ENCODE measurements at places on chromosomes 12 and 14. TPM values are rescaled to one million over a fixed set of nuclear protein-coding genes. Genes with fewer than 3 reads are reported as not detected.

Gene NAA30
- 16.1 TPM for total RNA-seq

Gene AQP6
- total RNA-seq, result not detected

DNA sequence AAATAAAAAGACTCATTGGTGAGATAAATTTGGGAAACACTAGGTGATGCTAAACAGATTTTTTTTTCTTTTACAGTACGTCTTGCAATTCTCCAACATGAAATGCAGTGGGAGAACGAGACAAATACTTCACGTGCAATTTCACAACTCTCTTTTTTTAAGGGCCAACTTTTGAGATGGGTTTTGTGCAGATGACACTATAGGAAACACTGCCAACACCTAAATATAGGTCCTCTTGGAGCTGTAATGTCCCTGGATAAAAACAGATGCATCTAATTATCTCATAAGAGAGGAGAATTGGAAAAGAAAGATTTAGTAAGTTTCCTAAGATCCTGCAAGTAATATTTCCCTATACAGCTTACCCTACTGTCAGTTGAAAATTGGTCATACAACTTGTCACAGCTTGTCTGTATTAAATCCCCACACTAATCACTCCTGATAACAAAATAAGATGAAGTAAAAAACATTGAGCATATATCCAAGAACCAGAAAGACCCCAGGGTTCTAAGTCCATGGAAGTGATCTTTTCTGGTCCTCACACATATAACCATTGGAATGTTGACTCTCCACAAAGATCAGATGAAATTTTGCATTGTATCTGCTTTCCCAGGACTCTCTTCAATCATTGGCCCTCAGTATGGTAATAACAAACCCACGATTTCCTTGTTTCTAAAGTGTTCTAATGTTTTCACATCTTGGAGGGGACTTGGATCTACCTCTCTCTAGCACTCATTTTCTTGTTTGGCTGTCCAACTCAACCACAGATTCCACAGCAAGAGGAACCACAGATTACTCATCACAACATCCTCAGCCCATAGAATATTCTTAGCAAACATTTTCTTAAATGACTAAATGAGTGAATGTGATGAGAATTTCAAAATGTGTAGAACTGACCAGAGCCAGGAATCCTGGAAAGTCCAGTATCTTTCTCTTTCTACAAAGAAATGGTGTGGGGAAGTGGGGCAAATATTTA is 769.4 kb upstream of the USP15 start:
- no peak for DNase-seq

DNA sequence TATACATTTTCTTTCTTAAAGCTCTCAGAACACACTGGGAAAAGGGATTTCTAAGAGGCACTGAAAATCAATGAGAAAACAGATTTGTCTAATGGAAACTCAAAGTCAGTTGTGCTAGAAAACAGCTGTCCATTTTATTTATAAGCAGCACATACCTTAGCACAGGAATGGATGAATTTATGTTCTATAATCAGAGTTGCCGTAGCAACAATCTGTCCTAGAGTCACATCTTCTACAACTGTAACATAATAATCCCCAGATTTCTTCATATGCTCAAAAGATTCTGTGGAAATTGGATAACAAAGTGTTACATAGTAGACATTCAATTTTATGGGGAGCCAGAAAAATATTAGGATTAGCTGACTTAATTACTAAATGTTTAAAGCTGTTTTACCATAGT is 9.8 kb downstream of the GNPNAT1 start:
- DNase-seq, result peak; percentile 35

Gene NTS
- under 0.01 TPM for total RNA-seq

GRCh38 chr12:108333898-108334699 is 5.0 kb downstream of the CMKLR1 start:
- peak; percentile 46 for DNase-seq

GRCh38 chr14:104458845-104459244 is 120.7 kb upstream of the C14orf180 start:
- DNase-seq, result no peak

DNA sequence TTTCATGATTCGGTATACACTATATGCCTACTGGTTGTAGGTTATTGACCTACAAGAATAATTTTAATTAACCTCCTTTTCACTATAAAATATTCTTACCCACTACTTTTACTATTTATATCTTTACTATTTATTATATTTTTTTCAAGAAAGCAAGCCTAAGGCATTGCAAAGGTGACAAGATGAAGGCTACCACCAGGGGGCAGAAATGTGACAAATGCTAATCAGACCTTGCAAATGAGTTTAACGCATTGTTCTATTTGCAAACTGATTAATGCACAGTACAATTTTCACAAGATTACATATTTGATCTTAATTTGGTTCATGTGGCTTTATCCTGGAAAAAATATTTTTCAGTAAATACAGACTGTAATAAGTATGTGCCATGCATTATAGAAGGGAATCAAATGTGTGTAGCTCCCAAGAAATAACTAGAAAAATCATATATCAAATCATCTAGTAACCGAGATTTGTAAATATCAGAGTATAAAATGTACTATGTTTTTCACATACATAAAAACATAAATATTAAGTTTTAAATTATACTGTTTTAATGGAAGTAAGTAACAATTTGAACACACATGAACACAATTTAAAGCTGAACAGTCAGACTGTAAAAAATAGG is 107.0 kb downstream of the ADAMTS20 start:
- DNase-seq, result peak; percentile 68

- DNase-seq, result no peak
These were observed 80.5 kb downstream of the FBXW8 start for GRCh38 chr12:116990971-116991966.

Gene SLCO1C1
- 0.32 TPM for total RNA-seq

Gene KLHL33
- 0.43 TPM for total RNA-seq

Gene RESF1
- 25.8 TPM for total RNA-seq

Gene LRRC9
- under 0.01 TPM for total RNA-seq

Gene ACOT6
- total RNA-seq, result under 0.01 TPM

DNA sequence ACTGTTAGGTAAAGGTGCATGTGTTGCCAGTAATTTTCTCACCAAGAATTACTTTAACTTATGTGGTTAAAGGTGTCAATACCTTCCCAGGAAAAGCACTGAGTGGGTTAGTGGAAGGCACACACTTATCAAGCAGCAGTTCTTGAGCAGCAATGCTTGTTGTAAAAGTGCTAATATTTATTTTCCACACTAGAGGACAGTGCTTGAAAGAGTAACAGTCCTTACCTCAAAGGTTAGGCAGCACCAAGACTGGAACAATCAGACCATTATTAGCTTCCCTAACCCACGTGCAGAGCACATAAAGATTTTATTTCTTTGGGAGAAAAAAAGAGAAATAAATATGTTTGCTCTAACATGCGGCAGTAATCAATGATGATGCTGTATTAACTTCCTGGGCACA is 48.8 kb upstream of the KRR1 start:
- peak; percentile 37 for DNase-seq

Gene GYS2
- total RNA-seq, result not detected

DNA sequence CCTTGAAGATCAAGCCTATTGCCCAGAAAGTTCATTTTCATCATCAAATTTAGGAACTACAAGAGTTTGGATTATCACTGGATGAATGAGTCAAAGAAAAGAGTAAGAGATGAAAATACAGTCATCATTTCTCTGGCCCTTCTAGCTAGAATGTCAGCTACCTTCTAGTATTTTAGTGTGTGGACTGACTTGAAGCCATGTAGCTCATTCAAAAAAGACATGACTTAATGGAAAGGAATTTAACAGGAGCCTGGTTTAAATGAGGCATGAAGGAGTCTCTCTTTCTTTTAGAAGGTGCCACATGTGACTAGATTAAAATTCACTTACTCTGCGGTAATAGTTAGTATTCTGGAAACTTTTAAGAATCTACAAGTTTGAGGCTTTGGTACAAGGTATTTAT is 7.1 kb downstream of the PTHLH start:
- DNase-seq, result no peak

Gene TEAD4
- total RNA-seq, result 22.5 TPM

Gene TMTC2
- total RNA-seq, result 5.2 TPM

Gene PTPN21
- 14.2 TPM for total RNA-seq

Gene FGF23
- total RNA-seq, result not detected

GRCh38 chr14:51157012-51157411 is 62.1 kb upstream of the TRIM9 start:
- DNase-seq, result peak; percentile 20

- DNase-seq, result no peak
These were observed 13.2 kb downstream of the KCNH3 start for GRCh38 chr12:49552014-49552413.

Gene SDSL
- 5.2 TPM for total RNA-seq

DNA sequence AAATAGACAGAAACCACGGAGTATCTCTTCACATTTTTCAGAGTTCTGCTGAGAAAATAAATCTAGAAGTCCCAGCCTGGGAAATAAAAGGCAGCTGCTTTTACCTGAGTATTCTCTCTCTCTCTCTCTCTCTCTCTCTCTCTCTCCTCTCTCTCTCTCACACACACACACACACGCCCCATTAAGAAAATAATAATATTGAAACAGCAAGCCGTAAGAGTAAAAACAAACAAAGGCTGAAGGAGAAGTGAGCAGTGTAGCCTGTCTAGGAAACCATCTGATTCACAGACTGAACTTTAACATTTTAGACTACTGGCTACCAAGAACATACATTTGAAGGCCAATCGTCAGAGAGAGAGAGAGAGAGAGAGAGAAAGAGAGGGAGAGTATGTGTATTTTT is 8.4 kb downstream of the PTHLH start:
- no peak for DNase-seq

- no peak for DNase-seq
These were observed 24.1 kb upstream of the SYCP3 start for GRCh38 chr12:101763246-101763931.

- no peak for DNase-seq
These were observed 710.6 kb downstream of the SLC6A15 start for GRCh38 chr12:84201976-84202375.

GRCh38 chr12:18101043-18101442 is 11.1 kb upstream of the RERGL start:
- DNase-seq, result no peak

Gene ETFBKMT
- total RNA-seq, result 2.3 TPM

Gene TCL1B
- total RNA-seq, result not detected

Gene CDKN1B
- 53.1 TPM for total RNA-seq

DNA sequence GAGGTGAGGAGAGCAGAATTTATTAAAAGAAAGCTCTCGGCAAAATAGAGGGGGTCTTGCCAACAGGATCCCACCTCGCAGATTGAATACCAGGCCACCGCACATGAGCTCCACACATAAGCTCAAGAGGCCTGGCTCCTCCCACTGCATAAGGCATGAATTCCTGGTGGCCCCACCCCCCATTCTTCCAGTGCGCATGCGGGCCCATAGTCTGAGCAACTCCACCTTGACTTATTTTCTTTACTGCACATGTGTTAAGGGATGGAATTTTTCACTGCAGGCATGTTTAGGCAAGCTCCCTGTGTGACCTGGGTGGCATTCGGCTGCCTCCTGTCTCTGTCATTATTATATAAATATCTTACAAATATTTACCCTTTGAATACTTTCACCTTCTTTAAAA is 412.5 kb downstream of the RMST start:
- DNase-seq, result no peak

DNA sequence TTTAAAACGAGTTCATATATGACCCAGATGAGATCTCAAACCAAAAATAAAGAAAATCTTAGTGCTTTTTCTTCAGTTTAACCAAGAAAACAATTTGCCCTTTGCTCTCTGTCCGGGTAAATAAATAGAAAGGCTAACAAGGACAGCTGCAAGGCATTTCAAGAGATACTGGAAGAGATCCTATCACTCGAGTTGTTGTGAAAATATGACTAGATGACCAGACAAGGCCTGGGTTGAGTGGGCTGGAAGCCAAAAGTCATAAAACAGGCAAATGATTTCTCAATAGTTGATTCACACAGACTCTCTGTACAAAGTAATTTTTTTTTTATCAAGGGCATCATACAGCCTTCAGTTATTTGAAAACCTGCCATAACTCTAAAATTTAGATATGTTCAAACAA is 55.9 kb upstream of the AVPR1A start:
- peak; percentile 68 for DNase-seq

- no peak for DNase-seq
These were observed 34.5 kb downstream of the PRKCH start for GRCh38 chr14:61355892-61356325.

Gene AMN
- total RNA-seq, result under 0.01 TPM

DNA sequence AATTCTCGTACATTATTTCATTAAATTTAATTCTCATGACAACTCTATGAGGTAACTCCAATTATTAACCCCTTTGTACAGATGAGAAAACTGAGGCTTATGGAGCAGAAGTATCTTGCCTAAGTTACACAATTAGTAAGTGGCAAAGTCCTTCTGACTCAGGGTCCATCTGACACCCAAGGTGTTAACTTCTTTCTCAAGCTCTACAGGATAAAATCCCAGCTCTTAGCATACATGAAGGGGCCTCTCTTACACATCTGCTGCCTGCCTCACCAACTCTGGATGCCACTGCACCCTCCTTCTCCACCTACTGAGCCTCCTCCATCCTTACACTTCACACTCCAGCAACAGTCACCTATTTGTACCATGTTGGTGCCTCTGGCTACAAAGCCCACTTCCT is 4.3 kb upstream of the KRT72 start:
- no peak for DNase-seq

GRCh38 chr12:113844495-113845210 is 121.5 kb downstream of the RBM19 start:
- DNase-seq, result no peak

- DNase-seq, result peak; percentile 80
These were observed 84.6 kb upstream of the NAV3 start for GRCh38 chr12:77746096-77746495.

- peak; percentile 52 for DNase-seq
These were observed at the start of gene IGFBP6 for GRCh38 chr12:53097564-53098353. Gene IGFBP6, plus strand, starts transcription at chr12:53097667. Its CDS starts 51 bp downstream, at chr12:53097718.

DNA sequence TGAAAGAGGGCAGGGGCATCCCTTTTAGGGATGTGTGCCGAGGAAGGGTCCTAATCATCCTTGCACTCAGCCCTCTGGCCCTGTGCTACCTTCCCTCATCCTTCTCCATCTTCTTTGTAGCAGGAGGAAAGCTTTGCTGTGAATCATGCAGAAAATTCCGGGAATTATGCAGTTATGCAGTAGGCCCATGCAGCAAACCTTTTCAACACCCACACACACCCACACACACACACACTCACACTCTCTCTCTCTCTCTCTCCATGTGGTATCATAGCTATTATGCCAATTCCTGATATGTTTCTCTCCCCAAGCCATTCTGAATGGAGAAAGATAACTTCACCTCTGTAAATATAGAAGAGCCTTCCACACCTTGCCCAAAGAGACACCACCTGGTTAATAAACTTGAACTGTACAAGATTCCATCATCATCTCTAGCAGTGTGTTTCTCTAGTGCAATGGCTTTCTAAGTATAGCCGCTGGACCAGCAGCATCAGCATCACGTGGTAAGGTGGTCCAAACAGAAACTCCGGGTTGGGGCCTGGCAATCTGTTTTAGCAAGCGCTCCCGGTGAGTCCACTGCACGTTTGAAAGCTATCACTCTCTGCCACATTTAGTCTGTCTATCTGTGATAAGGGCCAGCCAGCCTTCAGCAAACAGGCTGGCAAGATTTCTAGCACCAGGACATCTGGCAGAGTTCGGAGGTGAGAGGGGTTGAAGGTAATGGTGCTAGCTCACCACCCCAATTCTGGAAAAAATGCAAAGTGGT is 57.6 kb downstream of the MDM2 start:
- DNase-seq, result no peak

Gene GPR132
- total RNA-seq, result under 0.01 TPM

- DNase-seq, result no peak
These were observed 953.6 kb downstream of the SLC6A15 start for GRCh38 chr12:83958997-83959396.
